ENCODE measurements at places on chromosomes 12 and 14.

DNA sequence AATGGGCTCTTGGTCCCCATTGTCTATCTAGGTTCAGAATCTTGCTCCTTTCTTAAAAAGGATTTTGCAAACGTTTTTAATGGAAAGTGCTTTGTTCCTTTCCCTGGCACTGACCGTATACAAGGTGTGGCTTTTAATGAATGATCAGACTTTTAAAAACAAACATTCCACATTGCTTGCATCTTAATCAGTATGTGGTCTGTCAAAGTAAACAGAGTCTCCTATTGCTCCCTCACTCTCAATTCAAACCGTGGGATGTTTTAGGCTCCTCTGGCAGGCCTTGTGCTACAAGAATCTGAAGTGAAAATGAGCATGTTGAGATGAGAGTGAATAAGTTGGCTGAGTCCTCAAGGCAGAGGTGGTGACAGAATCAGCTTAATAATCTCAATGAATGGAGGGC lies 107.0 kb downstream of the VRK1 start:
- no peak for DNase-seq

- DNase-seq: no peak
These were observed 154.9 kb downstream of the KIF26A start for GRCh38 chr14:104293231-104293841.

DNA sequence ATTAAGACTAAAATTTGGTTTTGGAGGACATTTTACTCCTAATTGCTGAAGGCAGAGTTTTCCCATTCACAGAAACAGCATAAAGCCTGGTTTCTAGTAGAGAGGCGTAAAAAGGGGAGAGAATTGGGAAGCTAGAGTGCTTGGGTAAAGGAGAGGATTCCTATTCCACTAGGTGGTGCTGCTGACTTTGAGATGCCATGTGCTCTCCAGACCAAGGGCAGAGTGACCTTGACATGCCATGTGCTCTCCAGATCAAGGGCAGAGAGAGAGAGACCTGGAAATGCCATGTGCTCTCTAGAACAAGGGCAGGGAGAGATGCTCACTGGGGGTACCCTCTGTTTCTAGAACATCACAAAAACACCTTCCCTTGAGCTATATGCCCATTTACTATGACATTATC lies 176.2 kb upstream of the PDZRN4 start:
- no peak for DNase-seq

GRCh38 chr14:74915426-74915825 lies 7.6 kb downstream of the RPS6KL1 start:
- no peak for DNase-seq

- no peak for DNase-seq
These were observed 4.2 kb downstream of the SH2B3 start for GRCh38 chr12:111409780-111410430.

DNA sequence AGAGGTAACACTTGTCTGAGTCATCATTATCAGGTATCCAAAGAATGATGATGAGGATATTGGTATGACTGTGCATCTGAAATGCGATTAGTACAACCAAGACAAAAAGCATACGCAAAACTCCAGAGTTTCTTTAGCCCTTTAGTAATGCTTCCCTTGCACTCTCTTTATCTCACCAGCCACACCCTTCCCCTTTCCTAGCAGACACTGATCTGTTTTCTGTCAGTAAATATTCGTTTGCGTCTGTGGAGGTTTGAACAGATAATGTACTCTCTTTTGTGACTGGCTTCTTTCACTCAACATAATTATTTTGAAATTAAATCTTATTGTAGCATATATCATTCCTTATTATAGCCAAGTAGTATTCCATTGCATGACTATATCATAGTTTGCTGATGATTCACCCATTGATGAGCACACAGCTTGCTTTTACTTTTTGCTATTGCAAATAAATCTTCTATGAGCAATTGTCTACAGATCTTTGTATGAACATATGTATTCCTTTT lies 775.7 kb downstream of the SLC6A15 start:
- DNase-seq: no peak

GRCh38 chr12:94225947-94226630 lies 77.7 kb downstream of the PLXNC1 start:
- no peak for DNase-seq

GRCh38 chr12:99911081-99911480 lies 73.7 kb downstream of the ANKS1B start:
- DNase-seq: no peak

DNA sequence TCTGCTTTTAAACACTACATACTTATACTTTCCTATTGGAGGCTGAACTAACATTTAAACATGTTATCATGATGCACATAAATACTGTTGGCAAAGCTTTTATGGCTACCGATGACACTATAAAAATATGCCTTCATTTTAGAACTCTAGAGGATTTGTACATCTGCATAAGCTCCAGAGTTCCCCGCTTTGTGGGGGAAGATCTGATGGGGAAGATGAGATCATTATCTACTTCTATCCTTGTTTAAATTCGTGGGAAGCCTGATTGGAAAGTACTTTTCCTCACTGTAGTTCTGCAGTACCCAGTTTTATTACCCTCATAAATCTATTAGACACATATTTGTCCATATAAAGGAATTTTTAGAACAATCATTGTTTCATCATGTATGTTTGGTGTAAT lies 299.6 kb upstream of the ATP2B1 start:
- no peak for DNase-seq

DNA sequence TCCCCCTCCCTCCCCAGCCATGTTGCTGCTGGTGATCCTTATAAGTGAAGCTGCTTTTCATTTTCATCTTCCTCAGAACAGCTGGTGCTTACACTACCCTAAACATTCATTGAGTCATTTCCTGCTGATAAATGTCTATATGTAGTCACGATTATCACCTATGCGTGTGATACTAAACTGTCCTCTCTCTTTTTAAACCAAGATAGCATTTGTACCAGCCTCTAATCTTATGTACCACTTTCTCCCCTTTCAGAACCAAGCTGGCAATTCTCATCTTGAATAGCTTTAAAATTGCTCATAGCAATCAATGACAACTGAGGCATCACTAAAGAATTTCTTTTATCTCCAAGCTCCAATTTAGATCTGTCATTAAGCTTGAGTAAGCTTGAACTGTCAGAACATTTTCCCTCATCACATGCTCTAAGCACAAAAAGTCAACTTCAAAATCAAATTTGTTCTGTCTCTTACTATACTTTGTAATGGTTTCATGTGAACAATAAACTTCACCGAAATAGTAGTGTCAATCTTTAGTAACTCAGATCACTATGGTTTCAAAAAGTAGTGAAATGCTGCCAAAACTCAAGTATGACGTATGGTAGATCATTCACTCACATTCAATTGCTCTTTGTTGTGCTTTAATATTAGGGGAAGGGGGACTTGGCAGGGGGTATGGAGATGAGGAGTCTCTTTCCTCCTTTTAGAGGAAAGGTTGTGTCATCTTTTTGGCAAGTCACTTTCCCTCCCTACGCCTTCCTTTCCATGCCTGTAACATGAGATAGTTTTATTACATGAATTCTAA lies 178.1 kb upstream of the NOVA1 start:
- no peak for DNase-seq

DNA sequence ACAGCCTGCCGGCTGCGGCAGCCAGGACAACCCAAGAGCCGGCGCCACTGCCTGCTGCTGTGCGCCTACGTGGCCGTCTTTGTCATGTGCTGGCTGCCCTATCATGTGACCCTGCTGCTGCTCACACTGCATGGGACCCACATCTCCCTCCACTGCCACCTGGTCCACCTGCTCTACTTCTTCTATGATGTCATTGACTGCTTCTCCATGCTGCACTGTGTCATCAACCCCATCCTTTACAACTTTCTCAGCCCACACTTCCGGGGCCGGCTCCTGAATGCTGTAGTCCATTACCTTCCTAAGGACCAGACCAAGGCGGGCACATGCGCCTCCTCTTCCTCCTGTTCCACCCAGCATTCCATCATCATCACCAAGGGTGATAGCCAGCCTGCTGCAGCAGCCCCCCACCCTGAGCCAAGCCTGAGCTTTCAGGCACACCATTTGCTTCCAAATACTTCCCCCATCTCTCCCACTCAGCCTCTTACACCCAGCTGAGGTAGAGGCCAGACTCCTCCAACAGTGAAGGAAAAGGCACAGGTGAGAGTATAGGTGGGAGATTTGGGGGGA lies 10.3 kb downstream of the ZBTB39 start:
- no peak for DNase-seq

GRCh38 chr12:43883748-43884147 lies 47.9 kb downstream of the TMEM117 start:
- no peak for DNase-seq

DNA sequence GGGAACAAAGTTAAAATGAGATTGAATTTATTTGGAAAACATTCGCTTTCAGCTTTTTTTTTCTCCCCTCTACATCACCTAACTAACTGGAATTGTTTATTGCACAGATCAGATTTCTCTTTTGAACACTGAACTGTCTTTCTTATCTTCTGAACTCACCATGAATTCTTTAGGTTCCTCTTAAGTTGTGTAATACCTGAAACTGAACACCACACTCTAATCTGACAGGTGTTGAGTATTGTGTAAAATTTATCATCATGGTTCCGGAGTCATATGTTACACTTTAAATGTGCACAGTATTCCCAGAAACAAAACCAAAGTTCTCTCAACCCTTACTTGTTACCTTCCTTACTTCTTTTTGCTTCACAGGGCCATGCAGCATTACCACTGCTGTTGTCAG lies 66.8 kb downstream of the TGFB3 start:
- DNase-seq: no peak

DNA sequence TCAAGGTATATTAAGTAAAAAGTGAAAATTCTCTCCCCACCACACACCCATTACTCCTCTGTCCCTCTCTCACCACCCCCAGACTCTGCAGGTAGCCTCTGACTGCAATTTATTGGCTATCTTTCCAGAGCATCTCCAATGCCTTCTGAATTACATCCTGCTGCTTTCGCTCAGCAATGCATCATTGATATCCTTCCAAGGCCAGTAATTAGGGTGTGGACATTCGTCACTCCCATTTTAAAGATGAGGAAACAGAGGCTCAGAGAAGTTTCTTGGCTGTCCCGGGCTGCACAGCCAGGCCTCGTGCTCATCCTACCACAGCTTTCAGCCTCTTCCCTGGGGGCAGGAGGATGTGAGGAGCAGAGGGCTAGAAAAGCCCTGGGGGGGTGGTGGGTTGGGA lies 23.6 kb upstream of the PGF start:
- no peak for DNase-seq

GRCh38 chr12:9367828-9368227 lies 159.6 kb upstream of the PZP start:
- DNase-seq: no peak

- no peak for DNase-seq
These were observed 207.2 kb downstream of the TMTC2 start for GRCh38 chr12:82893896-82894295.

GRCh38 chr12:68469113-68469512 lies 137.0 kb upstream of the MDM1 start:
- DNase-seq: no peak

GRCh38 chr14:56590535-56590960 lies 10.9 kb downstream of the TMEM260 start:
- no peak for DNase-seq

DNA sequence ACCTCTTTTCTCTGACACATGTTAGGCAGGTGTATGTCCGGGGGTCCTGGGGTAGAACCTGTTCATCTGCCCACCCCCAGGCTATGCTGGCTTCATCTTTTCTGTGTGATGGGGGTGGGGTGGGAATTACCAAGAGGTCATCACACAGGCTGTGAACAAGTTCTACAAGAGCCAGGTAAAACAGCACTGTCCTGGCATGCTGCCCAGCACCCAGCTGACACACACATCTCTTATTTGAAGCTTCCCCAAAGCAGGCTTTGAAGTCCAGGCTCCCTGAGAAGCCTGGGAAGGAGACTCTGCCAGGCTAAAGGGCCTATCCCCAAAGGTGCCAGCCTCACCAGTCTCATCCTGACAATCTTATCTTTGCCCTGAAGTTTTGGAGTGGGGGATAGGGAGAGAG lies 141.1 kb downstream of the ALG10 start:
- no peak for DNase-seq

GRCh38 chr14:102822311-102822863 lies 45.1 kb downstream of the TRAF3 start:
- no peak for DNase-seq

DNA sequence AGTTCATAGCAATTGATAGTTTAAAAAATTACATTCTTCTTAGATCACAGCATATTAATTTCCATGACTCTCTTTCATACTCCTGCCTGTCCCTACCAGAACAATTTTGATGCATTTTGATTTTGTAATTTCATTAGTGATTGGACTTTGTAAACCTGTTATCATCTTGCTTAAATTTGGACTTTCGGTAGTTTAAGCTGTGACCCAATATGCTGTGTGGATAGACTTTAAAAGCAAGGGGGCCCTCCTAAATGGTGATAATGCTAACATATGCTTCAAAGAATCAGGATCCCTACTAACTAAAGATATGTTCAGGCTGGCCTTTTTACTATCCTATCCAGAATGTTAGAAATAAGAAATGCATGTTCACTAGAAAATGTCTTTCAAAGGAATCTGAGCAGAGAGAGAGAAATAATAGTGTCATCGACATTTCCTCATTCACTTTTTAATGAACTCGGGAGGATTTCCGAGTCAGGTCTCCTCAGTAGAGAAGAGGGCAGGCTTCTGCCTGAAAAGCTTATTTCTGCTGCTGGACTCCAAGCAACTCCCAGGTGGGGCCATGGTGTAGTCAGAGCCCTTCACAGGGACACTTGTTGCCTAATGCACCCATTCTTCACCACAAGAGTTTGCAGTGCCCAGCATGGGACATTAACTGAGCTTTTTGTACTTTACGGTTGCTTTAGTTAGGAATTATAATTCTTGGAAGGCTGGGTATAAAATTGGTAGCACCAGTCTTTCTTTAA lies 16.7 kb downstream of the SLC38A4 start:
- DNase-seq: no peak

- no peak for DNase-seq
These were observed 77.3 kb downstream of the DRAM1 start for GRCh38 chr12:101954676-101955075.

DNA sequence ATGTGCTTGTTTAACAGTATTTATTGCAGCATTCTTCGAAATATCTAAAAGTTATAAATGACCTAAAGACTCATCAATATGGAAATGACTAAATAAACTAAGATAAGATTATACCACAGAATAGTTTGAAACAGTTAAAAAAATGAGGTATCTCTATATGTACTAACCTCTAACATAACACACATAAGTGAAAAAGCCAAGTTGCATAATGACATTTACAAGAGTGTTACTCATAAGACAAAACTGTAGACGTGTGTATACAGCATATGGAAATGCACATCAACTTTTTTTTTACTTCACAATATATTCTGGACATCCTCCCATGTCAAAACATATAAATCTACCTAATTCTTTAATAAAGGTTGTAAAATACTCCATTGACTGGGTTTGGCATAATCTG lies 22.8 kb downstream of the CPM start:
- no peak for DNase-seq

DNA sequence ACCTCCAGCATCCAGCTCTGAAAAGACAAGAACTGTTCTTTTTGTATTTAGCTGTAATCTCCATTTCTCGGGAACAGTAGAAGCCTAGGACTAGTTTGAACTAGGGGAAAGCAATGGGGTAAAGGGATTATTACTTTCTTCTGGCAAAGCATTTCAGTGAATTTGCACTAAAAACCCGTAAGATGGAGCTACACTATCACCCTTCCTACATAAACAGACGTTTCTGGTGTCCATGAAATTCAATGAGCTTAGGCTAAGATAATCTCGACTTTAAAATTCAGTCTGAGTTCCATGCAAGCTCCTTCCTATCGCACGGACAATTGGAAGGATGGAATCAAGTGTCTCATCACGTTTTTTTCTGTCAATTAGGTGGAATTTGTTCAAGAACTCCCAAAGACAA lies 24.0 kb downstream of the ACSM4 start:
- no peak for DNase-seq

GRCh38 chr14:76123426-76124225 lies 28.1 kb upstream of the GPATCH2L start:
- DNase-seq: no peak

Data from DMS153 (cell line).